ENCODE measurements at places on chromosomes 11 and 22.

- DNase-seq: no peak
Measured at GRCh38 chr22:25357132-25357455, 137.7 kb downstream of the CRYBB2 start.

DNA sequence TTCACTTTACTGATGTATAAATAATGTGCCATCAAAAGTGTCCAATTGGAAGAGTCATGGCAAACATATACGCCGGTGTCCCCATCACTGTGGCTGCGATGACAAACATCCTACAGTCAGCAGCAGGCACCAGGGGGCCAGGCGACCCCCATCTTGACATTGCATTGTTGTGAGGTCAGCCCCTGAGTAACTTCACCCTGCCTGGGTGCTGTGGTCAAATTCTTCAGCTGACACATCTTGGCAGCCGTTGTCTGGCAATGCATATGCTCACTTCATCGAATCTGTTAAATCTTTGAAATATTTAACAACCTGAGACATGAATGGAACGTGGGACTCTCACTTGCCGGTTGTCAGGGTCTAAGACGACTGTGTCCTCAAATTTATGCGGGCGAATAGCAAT, 430.9 kb downstream of the BRD1 start:
- no peak for DNase-seq

DNA sequence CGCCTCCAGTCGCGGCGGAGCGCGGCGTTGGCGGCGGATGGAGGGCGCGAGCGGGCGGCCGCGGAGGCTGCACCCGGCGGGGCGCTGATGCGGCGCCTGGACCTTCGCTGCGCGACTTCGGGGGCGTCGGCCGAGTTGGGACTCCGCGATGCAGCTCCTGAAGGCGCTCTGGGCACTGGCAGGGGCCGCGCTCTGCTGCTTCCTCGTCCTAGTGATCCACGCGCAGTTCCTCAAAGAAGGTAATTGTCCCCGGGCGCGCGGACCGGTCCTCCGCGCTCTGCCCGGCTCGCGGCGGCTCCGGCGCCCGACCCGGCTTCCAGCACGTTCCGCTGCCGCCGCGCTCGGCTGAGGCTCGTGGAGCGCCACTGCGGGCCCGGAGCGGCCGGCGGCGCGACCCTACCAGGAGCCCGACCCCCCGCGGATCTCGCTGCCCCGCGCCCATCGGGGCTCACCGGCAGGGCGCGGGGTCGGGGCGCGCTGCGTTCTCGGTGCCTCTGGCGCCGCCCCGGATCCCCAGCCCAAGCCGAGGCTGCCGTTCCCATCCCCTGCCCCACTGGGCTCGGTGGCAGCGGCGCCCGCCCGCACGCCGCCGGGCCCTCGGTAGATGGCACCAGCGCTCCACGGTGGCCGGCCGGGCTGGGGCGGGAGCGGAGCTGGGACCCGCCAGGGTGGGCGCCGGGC, 1251.2 kb downstream of the BRD1 start:
- no peak for DNase-seq

DNA sequence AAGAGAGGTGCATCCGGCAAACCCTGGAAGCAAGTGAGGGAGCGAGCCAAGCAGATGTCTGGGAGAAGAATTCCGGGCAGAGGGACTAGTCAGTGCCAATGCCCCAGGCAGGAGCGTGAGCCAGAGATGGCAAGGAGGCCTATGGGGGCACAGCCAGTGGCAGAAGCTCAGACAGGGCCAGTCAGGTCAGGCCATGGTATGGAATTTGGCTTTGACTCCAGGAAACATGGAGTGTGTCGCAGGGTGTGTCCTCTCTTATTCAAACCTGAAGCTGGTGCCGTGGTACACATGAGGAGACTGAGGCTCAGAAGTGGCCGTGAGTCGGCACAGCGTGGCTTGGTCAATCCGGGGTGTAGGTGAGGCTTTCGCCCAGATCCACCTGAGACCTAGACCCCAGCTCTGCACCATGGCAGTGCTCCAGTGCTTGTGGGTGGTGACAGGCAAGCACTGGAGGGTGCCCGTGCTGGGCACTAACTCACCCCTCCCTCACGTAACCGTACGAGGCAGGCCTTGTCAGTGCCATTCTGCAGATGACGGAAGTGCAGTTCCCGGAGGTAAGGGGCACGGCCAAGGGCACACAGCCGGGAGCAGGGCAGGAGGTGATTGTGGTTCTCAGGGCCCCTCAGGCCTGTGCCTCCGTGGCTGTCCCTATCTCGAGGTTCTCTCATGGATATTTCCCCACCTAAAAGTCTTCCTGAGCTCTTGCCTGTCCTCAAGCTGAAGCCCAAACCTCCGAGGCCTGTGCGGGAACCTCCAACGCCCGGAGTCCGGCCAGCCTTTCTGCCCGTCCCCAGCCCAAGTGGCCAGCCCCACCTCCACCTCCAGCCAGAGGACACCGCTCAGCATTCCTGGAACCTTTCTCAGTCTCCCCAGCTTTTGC, 10.6 kb upstream of the SPI1 start:
- no peak for DNase-seq

GRCh38 chr11:61076506-61077304, 25.6 kb upstream of the CD5 start:
- DNase-seq: no peak
